AG09319 (cell line): ENCODE measurements at places on chromosomes 11 and 22.

DNA sequence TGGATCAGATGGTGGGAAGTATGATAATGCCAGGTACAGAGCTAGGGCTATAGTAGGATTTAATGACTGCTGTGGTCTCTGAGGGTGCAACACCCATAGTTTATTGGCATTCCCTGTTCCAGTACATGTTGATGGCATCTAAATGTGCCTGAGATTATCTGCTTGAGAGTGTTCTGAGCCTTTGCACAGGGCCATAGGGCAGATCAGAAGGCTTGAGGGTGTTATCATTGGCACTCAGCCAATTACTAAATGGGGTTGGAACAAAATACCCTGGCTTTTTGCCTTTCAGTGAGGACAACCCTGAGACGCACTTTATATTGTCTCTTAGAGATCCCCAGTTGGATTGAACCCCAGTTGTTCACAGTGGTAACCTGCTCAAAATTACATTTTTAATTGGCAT is 6.7 kb downstream of the SLC5A12 start:
- DNase-seq = no peak

DNA sequence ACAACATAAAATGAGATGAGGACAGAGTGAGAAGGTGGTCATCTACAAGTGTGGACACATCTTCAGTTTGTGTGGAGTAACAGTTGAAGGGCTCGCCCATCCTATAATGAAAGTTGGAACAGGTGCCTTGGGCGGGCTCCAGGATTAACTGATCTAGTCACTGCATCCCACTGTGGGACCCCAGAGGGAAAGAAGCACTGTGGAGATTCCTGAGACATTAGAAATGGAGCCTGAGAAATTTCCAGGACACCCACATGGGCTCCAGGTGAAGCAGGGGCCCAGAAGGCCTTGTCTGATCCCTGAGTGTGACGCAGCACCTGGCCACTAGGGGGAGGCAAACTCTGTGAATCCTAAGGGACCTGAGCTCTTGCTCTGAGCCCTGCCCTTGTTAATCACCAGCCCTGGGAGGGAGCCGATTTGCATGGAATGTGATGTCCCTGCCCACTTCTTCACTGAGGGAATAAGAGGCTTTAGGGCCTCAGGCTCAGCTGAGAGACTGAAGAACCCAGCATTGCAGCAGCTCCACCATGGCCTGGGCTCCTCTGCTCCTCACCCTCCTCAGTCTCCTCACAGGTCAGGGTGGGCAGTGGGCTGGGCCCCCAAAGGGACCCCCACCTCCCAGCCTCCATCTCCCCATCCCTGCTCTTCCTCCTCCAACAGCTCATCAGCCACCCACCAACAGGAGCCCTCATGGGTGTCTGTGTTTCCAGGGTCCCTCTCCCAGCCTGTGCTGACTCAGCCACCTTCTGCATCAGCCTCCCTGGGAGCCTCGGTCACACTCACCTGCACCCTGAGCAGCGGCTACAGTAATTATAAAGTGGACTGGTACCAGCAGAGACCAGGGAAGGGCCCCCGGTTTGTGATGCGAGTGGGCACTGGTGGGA is 98.4 kb downstream of the VPREB1 start:
- no peak for DNase-seq

- no peak for DNase-seq
Measured at GRCh38 chr22:46117206-46118199, 32.8 kb upstream of the PPARA start.

- DNase-seq = no peak
Measured at GRCh38 chr11:64303109-64304031, 2.0 kb upstream of the ESRRA start.

- DNase-seq = no peak
Measured at GRCh38 chr11:45100339-45100738, 46.1 kb upstream of the PRDM11 start.
